Heart right ventricle (tissue), 16 donors: ENCODE measurements at places on chromosomes 2 and 18. TPM values are rescaled to one million over a fixed set of nuclear protein-coding genes. Genes with fewer than 3 reads are reported as not detected.

- no peak for DNase-seq
Measured at GRCh38 chr18:61628085-61628484, 264.7 kb downstream of the RNF152 start.

Gene SCN9A
- 0.59 TPM for total RNA-seq

DNA sequence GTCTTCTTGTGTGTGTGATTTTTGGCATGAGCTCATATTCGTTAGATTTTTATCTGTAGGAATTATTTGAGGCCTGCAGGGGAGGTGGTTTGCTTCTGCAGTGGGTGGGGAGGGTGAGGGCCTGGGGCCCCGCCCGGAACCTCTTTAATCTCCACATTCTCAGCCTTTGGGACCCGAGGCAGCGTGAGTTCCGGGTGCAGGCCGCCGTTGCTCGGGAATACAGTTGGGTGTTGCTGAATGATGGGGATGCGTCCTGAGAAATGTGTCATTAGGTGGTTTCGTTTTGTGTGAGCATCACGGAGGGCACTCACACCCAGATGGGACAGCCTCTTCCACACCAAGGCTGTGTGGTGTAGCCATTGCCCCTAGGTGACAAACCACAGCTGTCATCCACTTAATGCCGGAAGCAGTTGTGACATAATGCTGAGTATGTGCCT, 13.7 kb upstream of the GAL3ST2 start:
- DNase-seq = no peak

Gene KATNAL2
- 2.4 TPM for total RNA-seq

DNA sequence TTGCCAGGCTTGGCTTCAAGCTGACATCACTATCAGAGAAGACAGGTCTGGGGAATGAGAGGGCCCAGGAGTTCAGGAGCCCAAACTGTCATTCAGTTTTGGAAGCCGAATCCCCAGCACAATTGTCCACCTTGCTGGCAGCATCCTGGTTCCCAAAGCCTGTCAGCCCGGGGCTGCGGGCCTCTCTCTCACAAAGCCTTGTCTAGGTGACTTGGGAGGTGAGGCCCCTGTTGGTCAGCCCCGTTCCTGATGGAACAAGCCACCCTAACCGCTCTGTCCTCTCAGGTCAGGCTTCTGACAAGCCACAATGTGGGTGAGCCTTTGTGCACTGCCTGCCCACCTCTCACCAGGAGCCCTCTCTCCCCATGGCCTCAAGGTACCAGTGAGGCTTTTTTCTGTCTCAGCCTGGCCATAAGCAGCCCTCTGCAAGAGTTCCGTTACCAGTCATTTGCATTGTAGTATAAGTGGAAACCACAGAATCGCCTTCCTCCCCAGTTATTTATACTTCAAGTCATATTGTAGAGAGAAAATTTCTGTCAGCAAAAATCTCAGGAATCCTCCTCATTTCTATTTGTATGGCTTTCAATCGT, 100.6 kb downstream of the MSH2 start:
- no peak for DNase-seq

Gene UGT1A10
- not detected for total RNA-seq

DNA sequence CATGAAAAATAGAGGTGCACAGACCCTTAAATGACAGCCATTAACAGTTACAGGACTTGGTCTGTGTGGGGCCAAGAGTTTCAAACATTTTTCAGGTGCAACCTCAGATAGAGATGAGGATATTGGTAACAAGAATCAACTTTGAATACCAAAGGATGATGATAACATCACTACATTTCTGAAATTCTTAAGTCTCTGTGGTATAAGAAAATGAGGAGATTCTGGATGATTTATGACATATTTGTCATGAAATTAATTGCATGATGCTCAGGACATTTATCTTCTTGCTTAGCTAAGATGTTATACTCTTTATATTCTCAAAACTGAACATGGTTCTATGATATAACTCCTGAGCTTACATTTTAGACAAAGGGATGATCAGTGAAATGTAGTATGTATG, 471.8 kb upstream of the CWC22 start:
- no peak for DNase-seq

Gene CCDC178
- total RNA-seq = 0.37 TPM

DNA sequence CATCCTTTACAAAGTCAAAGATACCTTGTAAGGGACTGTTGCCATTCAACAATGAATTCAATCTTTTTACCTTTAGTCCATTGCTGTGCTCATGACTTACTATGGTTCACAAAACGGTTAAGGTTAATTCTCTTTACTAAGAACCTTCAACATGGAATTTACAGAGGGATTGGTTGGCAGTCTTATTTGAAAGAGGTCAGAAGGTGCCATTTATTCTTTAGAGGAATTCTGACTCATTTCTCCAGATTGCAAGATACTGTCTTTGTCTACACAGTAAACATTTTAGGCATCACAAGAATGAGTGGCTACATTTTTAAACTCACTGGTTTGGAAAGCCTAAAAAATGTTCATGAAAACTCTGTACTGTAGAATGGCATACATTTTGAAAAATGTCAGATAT, 17.4 kb downstream of the KCNH7 start:
- DNase-seq = no peak
